ENCODE measurements at places on chromosomes 3 and 15.

- no peak for DNase-seq
Measured at GRCh38 chr15:99981839-99982658, 248.8 kb upstream of the LYSMD4 start.

DNA sequence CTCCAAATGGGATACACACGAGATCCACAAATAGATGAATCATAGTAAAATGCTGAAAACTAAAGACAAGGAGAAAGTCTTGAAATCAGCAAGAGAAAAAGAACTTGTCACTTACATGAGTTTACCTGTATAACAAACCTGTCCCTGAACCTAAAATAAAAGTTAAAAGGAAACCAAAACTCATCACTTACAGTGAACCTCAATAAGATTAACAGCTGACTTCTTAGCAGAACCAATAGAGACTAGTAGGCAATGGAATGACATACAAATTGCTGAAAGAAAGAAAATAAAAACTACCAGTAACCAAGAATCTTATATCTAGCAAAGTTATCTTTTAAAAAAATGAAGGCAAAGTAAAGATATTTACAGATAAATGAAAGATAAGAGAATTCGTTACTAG lies 27.4 kb downstream of the SEC22A start:
- DNase-seq: no peak

DNA sequence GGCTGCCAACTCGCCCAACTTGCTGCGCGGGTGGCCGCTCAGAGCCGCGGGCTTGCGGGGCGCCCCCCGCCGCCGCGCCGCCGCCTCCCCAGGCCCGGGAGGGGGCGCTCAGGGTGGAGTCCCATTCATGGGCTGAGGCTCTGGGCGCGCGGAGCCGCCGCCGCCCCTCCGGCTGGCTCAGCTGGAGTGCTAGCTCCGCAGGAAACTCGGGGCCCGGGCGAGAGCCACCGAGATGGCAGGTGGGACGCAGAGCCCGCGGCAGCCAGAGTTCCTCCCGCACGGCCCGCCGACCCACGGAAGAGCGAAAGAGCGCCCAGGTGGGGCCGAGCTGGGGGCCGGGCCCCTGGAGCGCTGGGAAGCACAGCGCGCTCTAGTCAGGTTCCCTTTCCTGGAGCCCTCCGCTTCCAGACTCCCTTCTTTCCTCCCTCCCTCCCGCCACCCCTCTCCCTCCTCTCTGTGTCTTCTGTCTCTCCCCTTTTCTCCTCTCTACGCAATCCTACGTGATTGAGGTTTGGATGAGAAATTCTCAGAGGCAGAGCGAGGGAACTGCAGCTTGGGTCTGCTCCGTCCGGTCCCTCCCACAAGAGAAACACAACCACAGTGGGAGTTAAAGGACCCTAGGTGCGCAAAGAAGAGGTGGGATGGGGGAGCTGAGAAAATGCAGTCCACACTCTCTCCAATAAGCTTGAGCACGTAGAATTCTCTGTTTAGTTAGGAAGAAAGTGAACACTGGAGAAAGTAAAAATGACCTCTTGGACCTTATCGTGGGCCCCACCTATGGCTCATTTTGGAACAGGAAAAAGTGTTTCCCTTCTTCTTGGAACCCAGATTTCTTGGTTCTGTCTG lies 317.3 kb downstream of the FGF12 start:
- peak; percentile 13 for DNase-seq

GRCh38 chr3:146468671-146469149 lies 651 bp downstream of the PLSCR2 start:
- DNase-seq: no peak

DNA sequence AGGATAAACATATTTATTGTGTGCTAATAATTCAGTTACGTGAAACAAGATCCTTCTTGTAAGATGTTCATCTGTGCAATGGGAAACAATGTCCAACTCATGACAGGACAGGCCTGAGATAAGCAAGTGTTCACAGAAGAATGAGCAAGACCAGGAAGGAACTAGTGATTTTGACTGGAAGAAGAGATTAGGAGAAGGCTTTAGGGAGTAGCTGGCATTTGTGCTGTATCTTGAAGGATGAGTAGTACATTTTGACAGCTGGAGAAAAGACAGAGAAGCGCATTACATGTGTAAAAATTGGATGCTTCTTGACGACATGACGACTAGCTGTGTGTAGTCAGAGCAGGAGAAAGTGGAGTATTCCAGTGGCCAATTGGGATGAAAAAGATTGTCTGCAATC lies 48.4 kb downstream of the GBE1 start:
- DNase-seq: no peak

GRCh38 chr3:172749230-172749965 lies 1.1 kb upstream of the ECT2 start:
- DNase-seq: no peak

DNA sequence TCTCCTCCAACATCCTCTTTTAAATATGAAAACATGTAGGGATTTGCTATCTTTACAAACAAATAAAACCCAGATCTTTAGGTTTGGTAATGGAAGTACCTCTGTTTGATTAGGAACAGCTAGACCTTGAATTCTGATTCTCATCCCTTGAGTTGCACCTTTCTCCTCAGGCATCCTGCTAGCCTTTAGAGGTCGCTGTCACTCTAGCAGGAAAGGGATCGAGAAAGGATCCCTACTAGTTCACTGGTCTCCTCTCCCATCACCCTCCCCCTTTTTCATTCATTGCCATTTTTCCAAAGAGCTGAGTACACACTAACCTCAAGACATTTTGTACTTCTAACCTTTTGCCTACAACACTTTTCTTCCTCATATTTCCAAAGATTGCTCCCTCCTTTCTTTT lies 569.8 kb downstream of the RBMS3 start:
- DNase-seq: no peak

DNA sequence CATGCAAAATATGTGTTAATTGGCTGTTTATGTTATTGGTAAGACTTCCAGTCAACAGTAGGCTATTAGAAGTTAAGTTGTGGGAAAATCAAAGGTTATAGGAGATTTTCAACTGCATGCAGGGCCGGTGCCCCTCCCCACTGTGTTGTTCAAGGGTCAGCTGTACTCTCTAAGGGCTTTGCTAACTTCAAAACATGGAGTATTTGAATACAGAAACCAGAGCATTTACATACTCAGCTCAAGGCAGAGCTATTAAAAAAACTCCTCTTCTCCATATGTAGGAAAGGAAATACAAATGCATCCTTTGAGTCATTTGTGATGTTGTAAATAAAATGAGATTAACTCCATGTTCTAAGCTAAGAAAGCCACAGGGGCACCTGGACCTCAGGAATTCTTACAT lies 16.8 kb downstream of the IL17RB start:
- no peak for DNase-seq

- DNase-seq: no peak
Measured at GRCh38 chr3:175777495-175777894, 918.4 kb downstream of the NAALADL2 start.

DNA sequence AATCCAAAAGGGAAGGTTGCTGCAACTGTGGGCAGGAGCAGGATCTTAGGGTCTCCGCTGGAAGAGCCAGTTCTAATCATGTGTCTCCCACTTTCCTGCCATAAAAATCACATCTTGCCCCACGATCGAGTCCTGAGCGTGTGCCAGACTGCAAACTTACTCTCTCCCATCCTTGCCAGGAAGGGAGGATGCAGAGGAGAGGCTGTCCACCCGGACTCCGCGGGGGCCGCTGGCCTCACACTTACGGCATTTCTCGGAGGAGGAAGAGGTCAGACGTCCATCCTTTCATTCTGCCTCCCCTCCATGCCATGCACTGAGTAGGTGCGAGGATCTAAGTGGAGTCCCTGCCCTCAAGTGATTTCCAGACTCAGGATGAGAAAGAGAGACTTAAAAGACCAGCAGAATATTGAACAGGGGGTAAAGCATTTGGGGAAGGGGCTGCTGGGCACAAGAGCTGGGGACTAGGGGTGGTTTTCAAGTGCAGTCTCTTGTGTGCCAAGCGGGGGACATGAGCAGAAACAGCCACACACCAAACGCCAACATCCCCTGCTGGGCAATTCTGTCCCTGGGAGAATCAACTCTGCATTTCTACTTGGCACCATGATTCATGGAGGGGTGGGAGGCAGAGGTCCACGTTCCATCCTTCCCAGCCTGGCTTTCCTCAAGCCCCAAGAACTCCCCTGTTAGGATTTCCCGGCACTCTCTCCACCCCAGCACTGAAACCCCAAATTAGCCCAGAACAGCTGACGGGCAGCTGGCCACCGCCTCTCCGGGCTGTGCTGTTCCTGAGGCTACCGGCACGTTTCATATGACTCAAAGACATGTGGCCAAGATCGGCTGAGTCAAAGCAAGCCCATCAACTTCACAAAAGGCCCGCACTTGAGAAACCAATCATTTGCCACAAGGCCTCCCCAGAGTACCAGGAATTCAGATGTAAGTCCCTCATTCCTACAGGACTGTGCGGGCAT lies 11.6 kb downstream of the OXTR start:
- no peak for DNase-seq

DNA sequence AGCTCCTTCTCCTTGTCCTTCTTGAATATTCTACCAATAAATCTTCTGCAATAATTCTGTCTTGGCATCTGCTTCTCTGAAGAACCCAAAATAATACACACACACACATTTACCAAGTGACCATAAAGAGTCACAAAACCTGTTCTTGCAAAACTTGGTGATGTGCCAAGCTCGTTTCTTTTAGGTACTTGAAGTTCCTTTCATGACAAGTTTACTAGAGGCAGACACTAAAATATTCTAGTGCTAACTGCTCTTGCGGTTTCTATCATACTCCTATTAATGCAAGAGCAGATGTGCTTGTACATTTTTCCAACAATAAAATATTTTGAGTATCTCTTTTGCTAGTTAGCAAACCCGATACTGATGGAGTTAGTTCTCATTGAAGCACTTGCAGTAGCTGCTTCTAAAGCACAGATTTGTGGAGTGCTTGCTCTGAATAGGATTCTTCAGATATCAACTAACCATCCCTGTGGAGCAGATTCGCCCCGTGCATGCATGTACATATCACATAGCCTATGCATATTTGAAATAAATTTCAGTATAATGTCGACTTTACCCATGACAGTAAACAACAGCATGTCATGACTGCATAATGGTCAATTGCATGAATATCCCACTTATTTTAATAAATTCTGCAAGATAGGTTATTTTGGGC lies 23.2 kb downstream of the HHLA2 start:
- no peak for DNase-seq

- no peak for DNase-seq
Measured at GRCh38 chr3:107690522-107691138, 167.9 kb downstream of the BBX start.

DNA sequence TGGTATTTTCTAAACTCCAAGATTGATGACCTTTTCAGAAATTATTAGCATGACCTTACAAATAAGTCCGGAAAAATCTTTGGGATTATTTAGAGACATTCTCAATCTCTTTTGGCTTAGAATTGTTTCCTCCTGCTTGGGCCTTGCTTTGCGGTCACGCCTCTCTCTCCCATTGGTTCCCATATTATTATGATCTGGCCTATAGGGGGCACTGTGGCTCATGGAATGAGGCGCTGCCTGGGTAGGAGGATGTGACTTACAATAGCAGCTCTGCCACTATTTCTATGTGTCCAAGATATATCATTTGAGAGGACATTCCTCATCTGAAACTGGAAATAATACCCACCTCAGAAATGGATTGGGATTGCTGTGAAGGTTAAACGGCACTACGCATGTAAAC lies 464.9 kb downstream of the MFSD1 start:
- no peak for DNase-seq

- no peak for DNase-seq
Measured at GRCh38 chr3:52471371-52472238, 16.2 kb downstream of the NISCH start.
